Breast epithelium (tissue), 4 donors: ENCODE measurements at places on chromosomes 1 and 21. TPM values are rescaled to one million over a fixed set of nuclear protein-coding genes. Genes with fewer than 3 reads are reported as not detected.
A peak's percentile ranks its signal among the peaks of the same experiment; 100 is the strongest.

The ZNF593OS gene
- not detected for total RNA-seq

GRCh38 chr1:111756124-111756513 lies 418 bp downstream of the DDX20 start:
- DNase-seq: no peak
- no peaks in the 10 kb centered on the region for H3K27me3 ChIP-seq
- peak overlapping the region; percentile 85 for H3K4me3 ChIP-seq
- peaks cover 11% of the 10 kb centered on the region for H3K4me1 ChIP-seq

DNA sequence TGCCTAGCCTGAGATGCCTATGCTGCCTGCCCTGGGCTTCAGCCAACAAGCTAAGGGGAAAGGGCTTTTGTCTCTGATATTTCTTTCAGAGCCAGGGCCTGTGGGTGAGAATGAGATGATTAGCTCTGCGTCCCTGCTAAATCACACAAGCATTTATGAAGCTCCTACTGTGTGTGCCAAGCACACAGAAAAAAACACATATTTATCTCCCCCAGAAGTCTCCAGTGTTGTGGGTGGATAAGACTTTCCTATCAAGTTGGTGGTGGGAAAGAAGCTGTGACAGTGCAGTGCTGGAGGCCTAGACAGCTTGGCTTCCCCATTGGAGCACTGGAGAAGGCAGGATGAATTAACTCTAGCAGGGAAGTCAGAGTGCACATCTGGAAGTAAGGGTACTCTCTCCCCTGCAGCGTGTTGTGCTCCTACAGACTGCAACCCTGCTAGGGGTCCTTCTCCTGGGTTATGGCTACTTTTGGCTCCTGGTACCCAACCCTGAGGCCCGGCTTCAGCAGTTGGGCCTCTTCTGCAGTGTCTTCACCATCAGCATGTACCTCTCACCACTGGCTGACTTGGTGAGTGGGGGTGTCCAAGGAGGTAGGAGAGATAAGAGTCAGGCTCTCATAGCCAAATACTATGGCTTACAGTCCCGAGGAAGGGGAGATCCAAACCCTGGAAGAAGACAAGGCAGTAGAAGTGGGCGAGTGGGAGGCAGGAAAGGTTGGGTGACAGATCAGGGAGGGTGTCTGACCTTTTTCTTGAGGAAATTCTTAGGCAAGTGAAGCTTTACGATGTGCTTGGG lies 1.7 kb downstream of the SLC50A1 start:
- no peaks in the 10 kb centered on the region for H3K36me3 ChIP-seq
- no peak for DNase-seq
- no peak overlapping the region for H3K4me3 ChIP-seq
- H3K4me1 ChIP-seq: peaks cover 16% of the 10 kb centered on the region

- H3K4me3 ChIP-seq: peak overlapping the region; percentile 49
- no peak for DNase-seq
- H3K36me3 ChIP-seq: no peaks in the 10 kb centered on the region
- H3K27me3 ChIP-seq: no peaks in the 10 kb centered on the region
These were observed 274.8 kb upstream of the C1orf105 start for GRCh38 chr1:172145656-172146055.

DNA sequence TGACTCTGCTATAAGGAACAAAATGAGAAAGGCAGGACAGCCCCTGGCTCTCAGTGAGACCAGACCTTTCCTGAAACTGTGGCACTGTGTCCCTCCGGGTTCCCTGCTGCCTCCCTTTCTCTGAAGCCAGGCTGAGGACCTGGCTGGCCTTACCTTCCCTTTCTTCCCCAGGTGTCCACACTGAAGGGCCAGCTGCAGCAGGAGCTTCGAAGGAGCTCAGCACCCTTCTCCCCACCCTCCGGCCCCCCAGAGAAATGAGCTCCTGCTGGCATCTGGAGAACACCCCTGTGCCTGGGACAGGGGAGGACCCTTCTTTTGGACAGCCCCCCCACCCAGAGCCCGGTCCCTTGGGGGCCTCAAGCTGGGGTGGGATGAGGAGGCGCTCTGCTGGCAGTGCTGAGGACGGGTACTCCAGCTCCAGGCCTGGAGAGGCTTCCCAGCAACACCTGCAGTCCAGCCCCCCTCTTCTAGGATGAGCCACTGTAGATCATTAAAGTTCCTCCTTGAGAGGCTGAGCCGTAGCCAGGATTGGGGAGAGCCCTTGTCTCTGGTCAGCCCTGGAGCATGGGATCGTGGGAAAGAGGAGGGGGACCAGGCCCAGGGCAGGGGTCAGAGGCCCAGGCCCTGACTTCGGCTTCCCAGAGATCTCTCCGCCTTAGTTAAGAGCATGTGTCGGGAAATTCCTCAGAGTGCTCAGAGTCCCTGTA lies 8.1 kb downstream of the MFAP2 start:
- DNase-seq: no peak
- no peaks in the 10 kb centered on the region for H3K36me3 ChIP-seq
- H3K27me3 ChIP-seq: no peaks in the 10 kb centered on the region
- H3K4me1 ChIP-seq: peaks cover 3% of the 10 kb centered on the region
- peak overlapping the region; percentile 5 for H3K27ac ChIP-seq
- H3K4me3 ChIP-seq: no peak overlapping the region

The NBPF6 gene
- 0.33 TPM for total RNA-seq

DNA sequence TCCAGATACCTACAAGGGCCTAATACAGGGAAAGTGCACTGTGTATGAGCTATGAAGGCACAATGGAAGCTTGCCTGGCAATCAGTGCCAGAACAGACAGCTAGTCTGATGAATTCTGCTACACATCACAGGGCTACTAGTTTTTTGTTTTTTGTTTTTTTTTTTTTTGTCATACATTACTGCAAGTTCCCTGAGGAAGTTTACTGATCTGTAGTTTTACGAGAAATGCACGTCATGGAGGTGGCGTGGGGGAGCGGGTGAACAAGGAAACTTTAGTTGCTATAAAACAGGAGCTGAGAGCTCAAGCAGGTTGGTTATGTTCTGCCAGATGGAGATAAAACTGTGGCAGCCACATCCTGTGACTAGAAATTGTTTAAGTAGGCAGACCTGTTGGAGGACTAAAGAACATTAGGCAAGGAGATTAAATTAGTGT lies 17.7 kb downstream of the PTPRC start:
- DNase-seq: peak; percentile 37
- H3K36me3 ChIP-seq: no peaks in the 10 kb centered on the region
- H3K4me1 ChIP-seq: no peaks in the 10 kb centered on the region
- no peaks in the 10 kb centered on the region for H3K27me3 ChIP-seq
- no peak overlapping the region for H3K4me3 ChIP-seq
- no peak overlapping the region for H3K27ac ChIP-seq

DNA sequence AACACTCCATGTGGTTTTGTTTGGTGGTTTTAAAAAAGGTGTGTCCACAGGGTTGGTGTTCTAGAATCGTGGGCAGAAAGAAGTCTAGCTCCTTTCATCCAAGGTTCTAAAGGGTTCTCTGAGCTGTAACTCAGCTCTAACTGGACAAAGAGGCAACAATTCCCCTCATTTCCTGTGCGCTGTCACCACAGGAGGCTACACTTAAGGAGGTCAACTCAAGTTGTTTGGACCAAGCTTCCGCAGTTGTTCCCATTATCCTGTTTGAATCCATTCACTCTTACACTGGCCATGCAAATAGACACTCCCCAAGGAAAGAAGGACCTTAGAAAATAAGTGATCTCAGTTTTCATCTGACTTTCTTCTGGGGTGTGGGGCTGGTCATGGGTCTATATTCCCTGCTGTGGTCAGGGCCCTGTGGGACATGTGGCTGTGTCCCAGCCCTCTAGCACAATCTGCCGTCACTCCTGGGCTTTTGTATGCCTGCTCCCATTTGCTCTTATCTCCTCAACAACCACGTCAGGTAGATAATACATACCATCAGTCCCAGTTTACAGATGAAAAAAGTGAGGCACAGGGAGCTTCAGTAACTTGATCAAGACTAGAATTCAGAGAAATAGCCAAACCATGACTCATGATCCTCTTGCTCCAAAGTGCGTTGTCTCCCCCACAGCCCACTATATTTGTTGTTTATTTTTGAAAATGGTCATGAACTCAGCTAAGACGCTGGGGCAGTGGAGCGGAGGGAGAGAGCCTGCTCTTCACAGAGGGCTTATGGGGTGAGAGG lies 103.6 kb downstream of the RHOU start:
- no peaks in the 10 kb centered on the region for H3K27me3 ChIP-seq
- no peak for DNase-seq
- H3K36me3 ChIP-seq: no peaks in the 10 kb centered on the region
- H3K4me3 ChIP-seq: no peak overlapping the region
- peaks cover 6% of the 10 kb centered on the region for H3K4me1 ChIP-seq

The TRABD2B gene
- total RNA-seq: 1.4 TPM

- no peak overlapping the region for H3K27ac ChIP-seq
- no peaks in the 10 kb centered on the region for H3K27me3 ChIP-seq
- H3K36me3 ChIP-seq: no peaks in the 10 kb centered on the region
- H3K4me1 ChIP-seq: no peaks in the 10 kb centered on the region
These were observed 1.5 kb downstream of the STYXL2 start for GRCh38 chr1:167095368-167095767.

The LACTBL1 gene
- not detected for total RNA-seq

The RPTN gene
- total RNA-seq: not detected

GRCh38 chr1:16925635-16926490 lies 4.1 kb downstream of the CROCC start:
- peak overlapping the region; percentile 64 for H3K27ac ChIP-seq
- H3K36me3 ChIP-seq: no peaks in the 10 kb centered on the region
- no peak overlapping the region for H3K4me3 ChIP-seq
